ENCODE measurements at places on chromosomes 6 and 20.

DNA sequence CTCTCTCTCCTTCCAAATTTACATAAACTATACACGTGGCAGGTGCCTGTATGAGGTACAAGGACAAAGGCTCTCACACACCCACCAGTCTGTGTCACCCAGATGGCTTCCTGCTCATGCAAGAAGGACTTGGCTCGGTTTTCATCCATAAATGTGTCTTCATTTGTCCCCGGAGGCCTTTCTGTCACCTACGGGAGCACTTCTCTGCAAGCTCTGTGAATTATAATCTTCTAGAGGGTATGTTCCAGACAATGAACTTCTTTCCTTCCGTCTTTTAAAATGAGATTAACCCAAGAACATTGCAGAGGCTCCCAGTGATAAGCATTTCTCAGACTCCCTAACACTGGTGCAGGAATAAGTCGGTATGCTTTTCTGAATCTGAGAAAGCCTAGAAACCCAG is 123.6 kb downstream of the PTPRT start:
- no peak for DNase-seq

- no peak for DNase-seq
Measured at GRCh38 chr6:1605893-1606779, 3.6 kb upstream of the FOXC1 start.

DNA sequence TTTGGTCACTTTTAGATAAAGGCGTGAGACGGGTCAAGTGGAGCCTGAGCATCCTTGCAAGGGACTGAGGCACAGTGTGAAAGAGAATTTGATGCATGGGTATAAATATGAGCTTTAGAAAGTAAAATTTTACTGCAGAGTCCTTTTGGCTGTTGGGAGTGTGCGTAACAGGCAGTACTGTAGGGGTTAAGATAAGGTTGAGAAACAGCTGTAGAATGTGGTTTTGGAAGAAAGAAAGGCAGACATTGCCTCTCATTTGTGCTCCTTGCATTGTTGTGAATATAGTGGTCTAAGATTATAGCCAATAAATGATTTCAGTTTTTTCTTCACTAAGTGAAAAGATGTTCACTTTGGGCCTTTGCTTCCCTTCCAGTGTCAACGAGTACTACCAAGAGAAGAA is 73.0 kb downstream of the RREB1 start:
- no peak for DNase-seq

DNA sequence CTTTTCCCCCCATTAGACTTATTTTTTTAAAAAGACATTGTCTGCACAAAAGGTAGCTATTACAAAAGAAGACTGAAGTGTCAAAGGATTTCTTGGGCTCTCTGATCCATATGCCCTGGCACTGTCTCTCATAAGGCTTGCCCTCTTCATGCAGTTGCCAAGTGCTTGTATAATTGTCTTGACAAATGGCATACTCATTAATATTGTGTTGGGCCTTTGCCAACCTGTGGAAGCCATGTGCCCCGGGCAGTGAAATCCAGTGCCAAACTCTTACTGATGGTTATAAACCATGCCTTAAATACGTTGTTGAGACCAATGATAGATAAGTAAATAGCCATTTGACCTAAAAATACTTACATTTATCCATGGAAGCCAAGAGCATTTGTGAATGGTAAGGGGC is 98.1 kb downstream of the FARS2 start:
- DNase-seq: no peak

GRCh38 chr6:100126790-100127484 is 132.9 kb upstream of the MCHR2 start:
- DNase-seq: no peak

- no peak for DNase-seq
Measured at GRCh38 chr6:80733641-80734040, 627.2 kb downstream of the BCKDHB start.

- no peak for DNase-seq
Measured at GRCh38 chr6:52523378-52524142, 53.3 kb downstream of the TRAM2 start.

Measured in central memory CD4-positive, alpha-beta T cell (primary cell).